T-helper 17 cell (primary cell): ENCODE measurements at places on chromosomes 4 and X.
A peak's percentile ranks its signal among the peaks of the same experiment; 100 is the strongest.

DNA sequence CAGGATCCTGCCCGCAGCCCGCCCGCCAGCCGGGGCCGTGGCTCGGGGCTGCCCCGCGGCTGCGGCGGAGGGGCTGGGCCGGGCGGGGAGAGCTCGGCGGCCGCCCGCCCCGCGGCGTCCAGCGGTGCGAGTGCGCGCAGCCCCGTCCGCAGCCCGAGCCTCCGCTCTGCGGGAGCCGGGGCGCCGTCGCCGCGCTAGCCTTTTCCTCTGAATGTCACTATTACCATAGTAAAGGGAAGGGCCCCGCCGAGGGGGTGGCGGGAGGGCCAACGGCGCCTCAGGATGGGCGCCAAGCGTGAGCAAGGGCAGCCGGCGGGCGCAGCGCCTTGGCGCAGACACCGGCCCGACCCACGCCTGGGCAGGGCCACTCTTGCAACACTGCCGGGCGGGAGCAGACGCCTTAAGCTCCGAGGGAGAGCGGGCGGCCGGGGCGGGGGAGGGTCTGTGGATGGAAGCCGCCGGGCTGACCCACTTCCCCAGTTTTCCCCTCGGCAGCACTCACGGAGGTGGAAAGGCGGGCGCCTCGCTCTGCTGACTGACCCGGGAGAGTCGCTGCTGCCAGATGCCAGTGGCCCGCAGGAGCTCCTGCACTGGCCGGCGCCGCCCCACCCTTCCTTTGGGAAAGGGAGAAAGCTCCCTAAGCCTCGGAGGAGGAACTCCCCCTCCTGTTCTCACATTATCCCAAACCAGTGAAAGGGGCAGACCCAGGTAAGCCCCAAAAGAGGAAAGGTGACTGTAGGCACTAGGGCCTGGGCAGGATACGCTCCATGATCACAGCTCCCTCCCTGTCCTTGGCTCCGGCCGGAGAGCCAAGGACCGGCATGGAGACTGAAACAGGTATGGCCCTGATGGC, 329.4 kb downstream of the HNRNPD start:
- no peak overlapping the region for H3K27ac ChIP-seq
- H3K4me1 ChIP-seq: no peaks in the 10 kb centered on the region
- DNase-seq: no peak
- H3K4me3 ChIP-seq: peak overlapping the region; percentile 41

DNA sequence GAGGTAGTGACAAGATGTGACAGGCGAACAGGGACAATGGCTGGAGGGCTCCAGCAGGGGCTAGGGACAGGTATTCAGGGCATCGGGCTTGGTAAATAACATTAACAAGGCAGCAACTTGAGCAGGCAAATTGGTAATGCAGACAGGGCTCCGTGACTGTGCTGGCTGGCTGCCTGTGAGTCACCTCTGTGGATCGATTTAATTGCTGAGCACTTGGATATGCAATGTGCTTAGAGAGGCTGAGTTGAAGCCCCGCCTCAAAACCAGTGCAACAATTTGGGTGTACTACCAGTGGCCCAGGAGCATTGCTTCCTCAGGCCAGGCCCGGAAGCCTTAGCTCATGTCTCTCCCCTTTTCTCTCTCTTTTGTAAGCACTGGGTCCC, 19.5 kb downstream of the CNGA2 start:
- H3K4me1 ChIP-seq: no peaks in the 10 kb centered on the region
- no peaks in the 10 kb centered on the region for H3K36me3 ChIP-seq
- H3K4me3 ChIP-seq: no peak overlapping the region
- peaks cover 28% of the 10 kb centered on the region for H3K27me3 ChIP-seq

DNA sequence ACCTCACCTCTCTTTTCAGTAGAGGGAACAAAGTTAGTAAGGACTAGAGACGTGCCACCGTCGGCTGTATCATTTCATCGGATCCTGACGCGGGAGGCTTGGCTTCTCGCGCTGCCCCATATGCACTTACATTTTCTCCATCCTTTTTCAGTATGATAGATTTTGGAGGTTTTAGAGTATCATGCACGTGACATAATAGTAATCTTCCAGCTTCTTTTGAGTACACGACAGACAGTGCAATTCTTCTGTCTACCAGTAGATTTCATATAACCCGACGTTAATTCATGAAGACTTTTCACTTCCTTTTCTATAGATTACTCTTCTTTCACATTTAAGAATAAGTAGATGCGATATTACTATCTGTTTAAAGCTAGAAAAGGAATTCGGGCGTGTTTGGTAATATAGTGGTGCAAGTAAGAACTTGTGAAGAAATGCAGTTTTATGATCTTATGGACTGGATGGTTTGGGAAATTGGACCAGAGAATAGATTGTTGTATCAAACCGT, 1.0 kb downstream of the CDS1 start:
- peaks cover 19% of the 10 kb centered on the region for H3K4me1 ChIP-seq
- H3K27me3 ChIP-seq: peaks cover 35% of the 10 kb centered on the region
- no peak for DNase-seq
- peaks cover 3% of the 10 kb centered on the region for H3K36me3 ChIP-seq

DNA sequence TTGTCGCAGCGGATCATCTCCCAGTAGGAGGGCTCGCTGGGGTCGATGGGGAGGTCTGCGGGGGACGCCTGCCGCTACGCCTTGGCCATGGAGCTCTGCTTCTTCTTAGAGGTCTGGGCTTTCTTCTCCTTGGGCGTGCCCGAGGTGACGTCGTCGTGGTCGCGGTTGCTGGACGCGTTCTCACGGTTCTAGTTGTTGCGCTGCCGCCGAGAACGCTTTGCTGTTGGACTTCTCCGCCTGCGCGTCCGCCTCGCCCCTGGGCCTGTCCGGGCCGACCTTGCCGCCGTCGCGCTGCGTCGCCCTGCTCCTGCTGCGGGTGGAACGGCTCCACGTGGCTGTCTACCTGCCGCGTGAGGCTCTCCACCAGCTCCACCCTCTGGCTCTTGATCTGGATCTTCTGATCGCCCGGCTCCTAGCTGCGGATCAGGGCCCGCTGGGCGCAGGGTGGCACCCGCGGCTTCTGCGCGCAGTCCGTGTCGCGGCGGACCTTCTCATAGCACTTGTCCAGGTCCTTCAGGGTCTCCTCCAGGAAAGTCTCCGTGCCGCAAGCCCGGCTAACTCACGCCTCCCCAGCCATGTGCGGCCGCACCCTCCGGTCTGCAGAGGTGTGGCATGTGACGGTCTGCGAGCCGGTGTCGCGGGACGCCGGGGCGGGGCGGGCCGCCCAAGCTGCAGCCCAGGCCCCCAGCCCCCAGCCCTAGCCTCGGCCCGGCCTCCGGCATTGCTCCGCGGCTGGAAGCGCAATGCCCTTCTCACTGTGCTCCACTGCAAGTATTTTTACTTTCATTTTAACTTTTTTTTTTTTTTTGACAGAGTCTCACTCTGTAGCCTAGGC, 40.5 kb upstream of the OGT start:
- H3K4me1 ChIP-seq: peaks cover 9% of the 10 kb centered on the region
- peak overlapping the region; percentile 88 for H3K4me3 ChIP-seq
- H3K36me3 ChIP-seq: peaks cover 3% of the 10 kb centered on the region
- DNase-seq: peak; percentile 14
- H3K27me3 ChIP-seq: no peaks in the 10 kb centered on the region

- no peaks in the 10 kb centered on the region for H3K36me3 ChIP-seq
- peak; percentile 13 for DNase-seq
- H3K27ac ChIP-seq: peak overlapping the region; percentile 86
- H3K4me1 ChIP-seq: peaks cover 13% of the 10 kb centered on the region
- peak overlapping the region; percentile 95 for H3K4me3 ChIP-seq
Observed at GRCh38 chrX:103918050-103918449, 44.4 kb upstream of the TMSB15B start.

DNA sequence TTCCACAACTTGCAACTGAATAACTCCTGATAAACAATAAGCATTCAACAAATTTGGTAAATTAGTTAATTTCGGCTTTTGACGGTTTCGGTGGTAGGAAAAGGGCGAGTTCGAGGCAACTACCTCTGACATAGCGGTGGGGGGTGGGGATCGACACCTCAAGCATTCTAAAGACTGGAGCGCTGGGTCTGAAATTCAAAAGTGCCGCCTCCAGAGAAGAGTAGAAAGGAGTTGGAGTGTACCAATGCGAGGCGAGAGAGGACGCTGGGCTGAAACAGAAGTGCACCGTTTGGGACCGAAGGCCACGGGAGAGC, 725 bp downstream of the SMC1A start:
- H3K27me3 ChIP-seq: no peaks in the 10 kb centered on the region
- DNase-seq: no peak
- H3K4me3 ChIP-seq: peak overlapping the region; percentile 96
- peaks cover 23% of the 10 kb centered on the region for H3K4me1 ChIP-seq
- peak overlapping the region; percentile 95 for H3K27ac ChIP-seq
- H3K36me3 ChIP-seq: peaks cover 2% of the 10 kb centered on the region

- H3K4me3 ChIP-seq: no peak overlapping the region
- no peak for DNase-seq
- no peak overlapping the region for H3K27ac ChIP-seq
- no peaks in the 10 kb centered on the region for H3K4me1 ChIP-seq
- no peaks in the 10 kb centered on the region for H3K27me3 ChIP-seq
Observed at GRCh38 chr4:32840461-32841189, 2120.5 kb downstream of the PCDH7 start.

DNA sequence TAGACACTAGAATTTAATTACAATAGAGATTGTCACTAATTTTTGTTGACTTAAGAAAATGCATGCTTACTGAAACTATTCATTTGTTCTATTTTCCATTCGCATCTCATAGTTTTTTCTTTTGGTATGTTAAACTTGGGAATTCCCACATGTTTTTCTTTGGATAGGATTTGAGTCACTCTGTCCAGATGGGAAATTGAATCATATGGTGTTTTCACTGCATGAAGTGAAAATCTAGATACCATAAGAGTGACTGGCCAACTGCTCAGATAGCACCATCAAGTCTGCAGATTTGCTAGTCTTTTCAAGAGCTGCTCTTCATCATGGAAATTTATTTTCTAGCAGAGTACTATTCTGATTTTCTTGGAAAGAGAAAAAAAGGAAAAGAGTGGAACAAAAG, 172.6 kb downstream of the FAM47B start:
- no peaks in the 10 kb centered on the region for H3K27me3 ChIP-seq
- no peak overlapping the region for H3K4me3 ChIP-seq
- no peaks in the 10 kb centered on the region for H3K4me1 ChIP-seq
- H3K27ac ChIP-seq: no peak overlapping the region
- no peak for DNase-seq

DNA sequence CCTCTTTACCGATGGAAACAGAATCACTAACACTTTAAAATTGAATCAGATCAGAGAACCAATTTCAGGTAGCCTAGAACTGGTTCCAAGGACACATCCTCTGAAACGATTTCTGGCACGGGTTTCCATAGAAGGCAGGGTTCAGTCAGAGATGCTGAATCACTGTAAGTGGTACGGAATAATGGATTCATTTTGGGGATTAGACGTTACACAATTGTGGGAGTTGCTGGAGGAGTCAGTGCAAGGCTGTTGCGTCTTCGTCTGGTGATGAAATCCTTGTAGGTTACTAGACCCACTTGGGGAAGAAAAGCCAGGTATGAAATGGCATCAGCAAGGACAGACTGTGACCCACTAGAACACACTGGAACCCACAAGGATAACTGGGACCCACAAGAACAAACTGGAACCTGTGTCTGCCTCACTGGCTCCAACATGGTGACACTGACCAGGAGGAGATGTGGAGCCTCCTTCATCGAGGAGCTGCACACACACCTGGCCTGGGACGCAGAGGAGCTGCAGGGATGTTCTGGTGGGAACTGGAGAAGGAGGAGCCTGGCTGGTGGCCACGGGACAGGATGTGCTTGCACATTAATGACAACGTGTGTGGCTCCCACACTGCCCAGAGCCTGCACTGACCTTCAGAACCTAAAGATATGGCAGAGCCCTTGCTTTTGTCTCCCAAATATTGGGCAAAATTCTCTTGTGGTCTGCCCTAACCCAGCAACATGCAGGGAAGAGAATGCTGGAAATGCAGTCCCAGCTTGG, 105.1 kb downstream of the TRAPPC11 start:
- H3K4me3 ChIP-seq: no peak overlapping the region
- no peak overlapping the region for H3K27ac ChIP-seq
- H3K27me3 ChIP-seq: peaks cover 29% of the 10 kb centered on the region
- no peaks in the 10 kb centered on the region for H3K36me3 ChIP-seq

- H3K27me3 ChIP-seq: peaks cover 3% of the 10 kb centered on the region
- no peak overlapping the region for H3K4me3 ChIP-seq
- DNase-seq: no peak
- peaks cover 3% of the 10 kb centered on the region for H3K4me1 ChIP-seq
- H3K36me3 ChIP-seq: no peaks in the 10 kb centered on the region
- no peak overlapping the region for H3K27ac ChIP-seq
Observed at GRCh38 chr4:112130906-112131305, 14.3 kb upstream of the FAM241A start.

- H3K4me3 ChIP-seq: no peak overlapping the region
- DNase-seq: no peak
- peaks cover 11% of the 10 kb centered on the region for H3K4me1 ChIP-seq
- H3K36me3 ChIP-seq: peaks cover 2% of the 10 kb centered on the region
Observed at GRCh38 chr4:88792268-88792781, 94.7 kb upstream of the NAP1L5 start.

DNA sequence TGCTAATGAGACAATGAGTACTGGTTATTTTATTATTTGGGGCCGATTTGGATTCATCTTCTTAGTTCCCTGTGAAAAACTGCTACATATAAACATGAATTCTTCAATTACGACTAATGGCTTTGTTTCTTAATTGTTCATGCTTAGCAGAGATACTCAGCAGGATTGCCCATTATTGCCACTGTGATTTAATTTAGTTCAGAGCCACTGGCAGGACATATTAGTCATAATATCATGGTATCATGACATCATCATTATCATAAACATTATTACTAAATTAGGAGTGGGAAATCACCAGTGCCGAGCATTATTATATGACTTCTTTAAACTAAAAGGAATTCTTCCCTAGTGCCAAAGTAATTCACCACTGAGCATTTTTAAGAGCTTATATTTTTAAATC, 201.4 kb downstream of the SPOCK3 start:
- no peaks in the 10 kb centered on the region for H3K27me3 ChIP-seq
- DNase-seq: no peak
- no peak overlapping the region for H3K27ac ChIP-seq
- no peaks in the 10 kb centered on the region for H3K36me3 ChIP-seq
- H3K4me3 ChIP-seq: no peak overlapping the region

DNA sequence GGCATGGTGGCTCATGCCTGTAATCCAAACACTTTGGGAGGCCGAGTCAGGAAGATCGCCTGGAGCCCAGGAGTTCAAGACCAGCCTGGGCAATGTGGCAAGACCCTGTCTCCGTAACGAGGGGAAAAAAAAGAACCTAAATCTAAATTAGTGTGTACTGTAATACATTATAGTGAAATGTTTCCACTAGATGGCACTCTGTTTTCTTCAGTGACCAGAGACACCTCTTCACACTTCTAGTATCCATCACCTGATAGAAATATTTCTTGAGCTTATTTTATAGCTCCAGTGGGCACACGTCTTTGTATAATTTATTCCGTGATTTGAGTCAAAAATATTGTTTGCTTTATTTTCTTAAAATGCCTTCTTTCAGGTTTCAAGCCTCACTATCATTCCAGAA, 600.9 kb upstream of the DIPK2B start:
- H3K27ac ChIP-seq: peak overlapping the region; percentile 32
- no peaks in the 10 kb centered on the region for H3K36me3 ChIP-seq
- DNase-seq: no peak
- peak overlapping the region; percentile 62 for H3K4me3 ChIP-seq

- H3K36me3 ChIP-seq: no peaks in the 10 kb centered on the region
- no peaks in the 10 kb centered on the region for H3K4me1 ChIP-seq
- H3K27me3 ChIP-seq: peaks cover 11% of the 10 kb centered on the region
- H3K27ac ChIP-seq: no peak overlapping the region
Observed at GRCh38 chrX:149371986-149372385, 133.1 kb downstream of the IDS start.

- no peaks in the 10 kb centered on the region for H3K27me3 ChIP-seq
- DNase-seq: no peak
- H3K36me3 ChIP-seq: no peaks in the 10 kb centered on the region
Observed at GRCh38 chr4:1035510-1035909, 24.1 kb downstream of the FGFRL1 start.
